Upper lobe of left lung (tissue), 6 donors: ENCODE measurements at places on chromosomes 7 and 10. TPM values are rescaled to one million over a fixed set of nuclear protein-coding genes. Genes with fewer than 3 reads are reported as not detected.

- DNase-seq: no peak
These were observed 631.8 kb downstream of the GRID1 start for GRCh38 chr10:85734791-85735190.

GRCh38 chr10:49257154-49257553, 41.8 kb upstream of the C10orf71 start:
- DNase-seq: no peak

DNA sequence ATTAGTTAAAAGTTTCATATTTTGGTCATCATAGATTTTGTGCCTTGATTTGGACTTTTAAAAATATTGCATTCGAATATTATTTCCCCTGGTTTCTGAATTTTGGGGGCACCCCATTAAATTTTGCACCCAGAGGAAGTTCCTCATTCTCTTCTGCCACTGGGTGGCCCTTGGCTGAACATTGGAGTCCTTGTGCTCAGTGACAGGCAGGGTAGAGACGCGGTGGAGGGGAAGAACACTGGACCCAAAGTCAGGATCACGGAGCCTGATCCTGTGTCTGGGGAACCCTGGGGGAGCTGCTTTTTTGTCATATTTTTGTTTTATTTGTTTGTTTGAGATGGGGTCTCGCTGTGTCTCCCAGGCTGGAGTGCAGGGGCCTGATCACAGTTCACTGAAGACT, 74.7 kb downstream of the MKI67 start:
- DNase-seq: no peak

DNA sequence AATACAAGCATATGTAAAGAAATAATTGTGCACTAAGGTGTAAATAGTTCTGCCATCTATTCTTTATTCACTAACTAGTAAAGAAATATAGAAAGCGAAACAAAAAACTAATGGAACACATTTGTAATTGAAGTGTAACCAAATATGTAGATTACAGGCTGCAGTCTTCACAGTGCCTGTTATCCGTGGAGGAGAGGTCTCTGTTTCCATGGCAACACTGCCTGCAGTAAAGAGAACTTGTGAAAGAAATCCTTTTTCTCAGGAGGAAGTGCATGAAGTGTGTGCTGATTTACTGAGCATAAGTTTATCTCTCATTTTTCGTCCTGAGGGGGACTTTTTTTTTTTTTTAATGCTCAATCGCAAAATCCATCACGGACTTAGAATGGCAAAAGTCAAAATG, 102.5 kb downstream of the APBB1IP start:
- DNase-seq: no peak

DNA sequence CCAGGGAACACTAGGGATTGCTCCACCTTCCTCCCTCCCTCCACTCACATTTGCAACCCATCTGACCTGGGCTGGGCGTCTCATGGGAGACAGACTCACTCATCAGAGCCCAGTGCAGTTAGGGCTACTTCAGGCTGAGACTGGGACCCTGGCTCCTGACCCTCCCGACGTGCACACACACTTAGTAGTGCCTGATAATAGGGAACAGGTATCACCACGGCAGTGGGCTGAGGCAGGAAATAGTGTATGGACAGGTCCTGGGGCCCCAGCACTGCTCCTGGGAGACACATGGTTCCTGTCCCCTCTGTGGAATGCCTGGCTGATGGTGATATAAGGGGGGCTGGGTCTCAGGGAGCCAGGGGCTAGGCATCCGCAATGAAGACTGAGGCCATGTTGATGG, 14.3 kb downstream of the AQP1 start:
- DNase-seq: no peak

GRCh38 chr7:151167197-151167961, at the start of gene GBX1:
TSS of gene GBX1 (minus strand) at chr7:151167694. CDS start at chr7:151167548, 146 bp downstream.
- peak; percentile 90 for DNase-seq

- DNase-seq: no peak
These were observed 560.9 kb downstream of the SDK1 start for GRCh38 chr7:3861941-3862340.

- no peak for DNase-seq
These were observed 3.8 kb downstream of the COMTD1 start for GRCh38 chr10:75231672-75232581.

DNA sequence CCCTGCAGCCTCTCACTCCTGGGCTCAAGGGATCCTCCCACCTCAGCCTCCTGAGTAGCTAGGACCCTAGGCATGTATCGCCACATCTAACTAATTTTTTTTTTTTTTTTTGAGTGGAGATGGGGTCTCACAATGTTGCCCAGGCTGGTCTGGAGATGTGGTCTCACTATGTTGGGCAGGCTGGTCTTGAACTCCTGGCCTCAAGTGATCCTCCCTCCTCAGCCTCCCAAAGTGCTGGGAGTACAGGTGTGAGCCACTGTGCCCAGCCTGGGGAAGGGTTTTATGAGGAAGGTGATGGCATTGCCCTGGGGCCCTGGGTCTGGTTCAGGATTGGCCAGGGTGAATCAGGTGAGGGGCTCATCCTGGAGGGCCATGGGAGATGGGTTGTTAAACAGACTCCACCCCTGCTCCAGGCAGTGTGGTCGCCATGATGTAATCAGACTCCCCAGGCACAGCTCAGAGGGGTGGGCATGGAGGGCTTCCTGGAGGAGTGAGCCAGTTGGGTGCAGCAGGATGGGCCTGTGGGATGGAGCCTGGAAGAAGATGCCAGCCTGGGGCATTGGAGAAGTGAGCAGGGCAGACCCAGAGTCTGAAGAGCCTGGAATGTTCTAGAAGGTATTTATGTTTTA, 82.7 kb downstream of the MYL10 start:
- no peak for DNase-seq

- no peak for DNase-seq
These were observed 6.0 kb upstream of the CFAP46 start for GRCh38 chr10:132948351-132948750.

GRCh38 chr10:123097039-123097438, 38.7 kb upstream of the HMX3 start:
- DNase-seq: no peak

DNA sequence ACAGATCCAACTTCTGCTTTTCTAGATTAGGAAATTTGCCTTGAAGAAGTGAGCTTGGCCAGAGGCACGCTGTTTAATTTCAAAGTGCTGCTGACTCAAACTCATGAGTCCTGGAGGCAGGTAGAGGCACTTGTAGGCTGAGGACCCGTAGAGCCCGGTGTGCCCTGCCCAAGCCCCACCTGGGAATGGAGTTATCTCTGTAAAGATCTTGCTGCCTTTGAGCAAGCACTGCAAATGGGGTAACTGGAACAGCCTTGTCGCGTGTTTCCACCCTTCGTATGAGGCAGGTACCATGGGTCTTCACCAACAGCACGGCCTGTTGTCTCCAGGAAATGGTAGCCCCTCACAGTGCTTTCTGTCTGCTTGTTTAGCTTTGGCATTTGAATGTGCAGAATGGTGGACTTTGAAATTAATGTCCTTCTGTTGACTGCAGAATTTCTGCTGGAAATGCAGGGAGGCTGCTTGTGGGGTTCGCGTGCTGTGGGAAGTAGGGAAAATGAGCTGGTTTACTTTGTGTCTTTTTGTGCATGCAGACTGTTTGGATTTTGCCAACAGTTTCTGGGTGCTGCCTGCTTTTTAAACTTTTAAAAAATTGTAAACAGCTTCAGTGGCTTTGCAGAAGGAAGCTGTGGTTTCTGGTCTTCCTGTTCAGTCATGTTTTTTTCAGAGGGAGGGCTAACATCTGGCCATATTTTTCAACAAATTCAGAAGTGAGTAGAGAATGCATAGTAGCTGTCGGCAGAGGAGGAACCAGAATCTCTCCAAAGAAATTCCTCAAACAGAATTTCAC, 27.2 kb downstream of the CCM2 start:
- no peak for DNase-seq

DNA sequence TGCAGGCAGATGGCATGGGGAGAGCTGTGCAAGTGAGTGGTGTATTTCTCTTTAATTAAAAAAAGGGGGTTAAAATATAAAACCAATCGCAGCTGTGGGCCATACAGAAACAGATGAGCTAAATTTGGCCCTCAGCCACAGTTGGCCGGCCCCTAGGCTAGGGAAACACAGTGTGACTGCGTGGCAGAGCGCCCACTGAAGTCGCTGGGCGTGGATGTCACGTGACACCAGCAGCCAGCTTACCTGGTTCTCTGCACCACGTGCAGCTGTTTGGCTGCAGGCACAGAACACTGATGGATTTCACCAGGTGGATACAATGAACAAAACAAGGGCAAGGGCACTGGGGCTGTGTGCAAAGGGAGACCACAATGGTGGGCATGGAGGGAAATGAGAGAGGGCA, 119.3 kb upstream of the ZNF746 start:
- no peak for DNase-seq

DNA sequence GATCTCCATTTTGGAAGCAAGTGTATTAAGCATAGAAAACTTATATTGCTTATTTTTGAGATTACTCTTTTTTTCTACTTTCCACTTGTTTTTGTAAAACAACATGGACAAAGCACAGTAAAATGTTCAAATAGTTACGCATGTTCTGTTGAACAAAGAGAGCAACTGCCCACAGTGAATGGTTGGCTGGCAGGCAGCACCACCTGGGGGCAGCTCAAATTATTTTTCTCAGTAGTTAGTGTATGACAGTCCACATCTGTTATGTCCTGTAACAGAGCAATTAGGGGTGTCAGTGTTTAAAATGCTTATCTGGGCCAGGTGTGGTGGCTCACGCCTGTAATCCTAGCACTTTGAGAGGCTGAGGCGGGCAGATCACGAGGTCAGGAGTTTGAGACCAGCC, 46.1 kb upstream of the CACUL1 start:
- no peak for DNase-seq

GRCh38 chr7:2983586-2983985, 60.1 kb downstream of the CARD11 start:
- DNase-seq: no peak

GRCh38 chr10:75030371-75030770, 81.1 kb upstream of the SAMD8 start:
- DNase-seq: no peak

DNA sequence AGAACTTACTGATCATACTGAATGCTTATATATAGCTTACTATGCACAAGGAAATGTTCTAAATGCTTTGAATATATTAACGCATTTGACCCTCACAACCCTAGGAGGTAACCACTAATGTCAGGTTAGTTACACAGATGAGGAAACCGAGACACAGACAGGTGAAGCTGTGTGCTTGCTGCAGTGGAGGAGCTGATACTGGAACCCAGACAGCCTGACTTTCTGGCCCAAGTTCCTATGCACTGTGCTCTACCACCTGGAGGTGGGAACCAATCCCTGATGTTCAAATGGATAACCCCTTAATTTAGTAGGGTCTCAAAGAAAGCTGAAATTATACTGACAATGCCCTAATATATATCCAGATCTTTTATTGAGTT, 119.6 kb downstream of the SORBS1 start:
- no peak for DNase-seq

- no peak for DNase-seq
These were observed 289.7 kb upstream of the VSTM2A start for GRCh38 chr7:54252256-54253035.

- DNase-seq: no peak
These were observed 12.8 kb downstream of the SUGCT start for GRCh38 chr7:40147371-40148246.

GRCh38 chr10:126070476-126071215, 174.3 kb downstream of the FANK1 start:
- no peak for DNase-seq

GRCh38 chr10:60883187-60883586, 60.8 kb downstream of the RHOBTB1 start:
- DNase-seq: no peak

DNA sequence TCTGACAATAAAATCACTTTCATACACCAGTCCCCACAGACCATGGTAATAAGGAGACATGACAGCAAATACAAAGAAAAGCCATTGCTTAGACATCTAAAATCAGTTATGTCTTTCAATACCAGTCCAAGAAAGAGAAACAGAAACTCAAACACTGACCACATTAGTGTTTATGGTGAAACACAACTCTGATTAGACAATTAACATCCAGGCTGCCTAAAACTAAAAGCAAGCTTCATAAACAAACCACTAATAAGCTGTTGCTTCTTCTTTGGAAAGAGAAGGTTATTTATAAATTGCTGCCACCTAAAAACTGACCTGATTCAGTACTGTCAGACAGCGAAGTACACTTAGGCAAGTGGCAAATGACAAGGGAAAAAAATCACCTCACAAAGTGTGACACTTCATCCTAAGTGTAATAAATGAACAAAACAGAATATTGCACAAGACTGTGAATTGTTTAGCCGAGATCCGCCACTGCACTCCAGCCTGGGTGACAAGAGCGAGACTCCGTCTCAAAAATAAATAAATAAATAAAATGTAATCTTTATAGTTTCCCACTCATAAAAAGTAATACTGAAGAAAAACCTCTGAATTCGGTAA, 277.4 kb downstream of the PARD3 start:
- DNase-seq: no peak

DNA sequence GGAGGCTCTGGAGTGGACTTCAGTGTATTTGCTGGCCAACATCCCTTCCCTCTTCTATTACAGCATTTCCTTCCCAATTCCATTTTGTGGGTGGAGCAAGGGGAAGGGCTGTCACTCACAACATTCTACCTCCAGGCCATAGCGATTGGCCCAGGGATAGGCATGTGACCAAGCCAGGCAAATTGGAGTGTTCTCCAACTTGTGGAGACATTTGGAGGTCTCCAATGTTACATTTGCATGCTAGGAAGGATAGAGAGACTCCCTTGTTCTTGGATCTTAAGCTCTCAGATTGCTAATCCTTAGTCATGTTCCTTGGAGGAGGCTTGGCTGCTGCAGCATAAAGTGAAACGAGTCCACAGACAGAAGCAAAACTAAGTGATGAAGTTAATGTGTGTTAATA, 95.6 kb upstream of the KIF5B start:
- DNase-seq: no peak

DNA sequence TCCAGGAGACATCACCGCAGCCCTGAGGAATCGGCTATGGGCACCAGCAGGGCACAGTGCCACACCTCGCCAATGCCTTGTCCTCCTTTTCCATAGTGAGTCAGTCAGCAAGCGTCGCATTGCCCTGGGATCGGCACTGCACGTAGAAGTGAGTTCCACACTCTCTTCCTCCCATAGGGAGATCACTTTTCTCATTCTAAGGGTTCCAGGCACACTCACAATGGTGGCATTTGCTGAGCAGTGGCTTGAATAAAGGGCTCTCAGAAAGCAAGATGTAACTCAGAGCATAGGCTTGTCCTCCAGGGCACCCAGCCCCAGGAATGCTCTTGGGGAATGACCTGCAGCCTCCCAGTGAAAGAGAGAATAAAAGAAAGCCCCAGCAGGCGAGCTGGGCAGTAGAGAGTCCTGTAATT, 1.1 kb upstream of the VIM start:
- no peak for DNase-seq

GRCh38 chr7:116403265-116403664, 96.3 kb upstream of the CAV2 start:
- no peak for DNase-seq

- DNase-seq: no peak
These were observed 27.3 kb downstream of the PFKP start for GRCh38 chr10:3094609-3095036.

Gene NUTM2B
- total RNA-seq: 3.2 TPM

Gene LFNG
- 62.9 TPM for total RNA-seq

Gene CCL24
- total RNA-seq: not detected

Gene HOXA5
- 13.7 TPM for total RNA-seq

Gene MYH16
- total RNA-seq: not detected

Gene RHEB
- 105 TPM for total RNA-seq

Gene GARIN1A
- total RNA-seq: 1.2 TPM

Gene ADCY1
- 1.1 TPM for total RNA-seq

Gene UBE2H
- 138 TPM for total RNA-seq

Gene MYL7
- not detected for total RNA-seq

Gene STAG3
- 1.5 TPM for total RNA-seq

Gene WEE2
- not detected for total RNA-seq

Gene TRIM74
- total RNA-seq: not detected
